NT2/D1 (cell line): ENCODE measurements at places on chromosomes 6 and 20.

DNA sequence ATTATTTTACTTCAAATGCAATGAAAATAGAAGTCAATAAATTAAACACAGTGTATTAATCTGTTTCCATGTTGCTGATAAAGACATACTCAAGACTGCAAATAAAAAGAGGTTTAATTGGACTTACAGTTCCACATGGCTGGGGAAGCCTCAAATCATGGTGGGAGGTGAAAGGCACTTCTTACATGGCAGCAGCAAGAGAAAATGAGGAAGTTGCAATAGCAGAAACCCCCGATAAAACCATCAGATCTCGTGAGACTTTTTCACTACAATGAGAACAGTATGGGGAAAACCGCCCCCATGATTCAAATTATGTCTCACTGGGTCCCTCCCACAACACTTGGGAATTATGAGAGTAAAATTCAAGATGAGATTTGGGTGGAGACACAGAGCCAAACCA, 82.2 kb downstream of the GPR63 start:
- no peak for DNase-seq

DNA sequence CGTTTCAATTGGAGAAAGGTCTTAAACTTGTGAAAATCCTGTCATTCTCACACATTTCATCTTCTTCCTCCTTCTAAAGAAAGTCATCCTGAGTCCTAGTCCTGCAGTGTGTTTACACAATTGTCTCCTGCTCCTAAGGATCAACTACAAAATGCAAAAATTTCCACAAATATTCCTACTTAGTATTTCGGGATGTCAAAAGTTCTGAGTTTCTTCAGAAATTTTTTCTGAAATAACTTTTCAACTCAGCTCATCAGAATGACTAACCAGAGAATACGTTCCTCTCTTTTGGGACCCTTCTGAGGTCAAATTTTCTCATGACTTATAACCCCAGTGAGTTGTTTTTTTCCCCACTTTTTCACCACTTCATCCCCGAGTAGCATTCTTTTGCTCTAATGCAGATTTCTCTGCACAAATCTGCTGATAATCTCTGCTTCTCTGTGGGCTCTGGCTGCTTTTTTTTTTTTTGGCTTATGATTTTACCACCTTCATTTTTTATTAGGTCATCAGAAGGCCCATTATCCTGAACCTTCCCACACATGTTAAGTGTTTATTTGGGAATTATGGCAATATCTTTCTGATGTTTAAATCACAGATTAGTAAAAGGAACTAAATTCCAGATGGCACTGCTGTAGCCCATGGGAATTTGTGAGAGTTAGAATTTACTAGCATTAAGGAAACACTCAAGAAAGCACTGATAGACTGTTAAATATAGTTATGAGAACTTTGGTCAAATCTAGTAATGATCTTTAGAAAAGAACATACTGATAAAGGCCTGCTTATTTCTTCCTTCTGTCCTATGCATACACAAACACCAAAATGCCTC, 41.4 kb downstream of the MAP3K5 start:
- no peak for DNase-seq

GRCh38 chr6:154951345-154952200, 43.5 kb upstream of the TIAM2 start:
- no peak for DNase-seq

- DNase-seq, result no peak
These were observed 199.6 kb downstream of the OGFRL1 start for GRCh38 chr6:71488186-71488585.

DNA sequence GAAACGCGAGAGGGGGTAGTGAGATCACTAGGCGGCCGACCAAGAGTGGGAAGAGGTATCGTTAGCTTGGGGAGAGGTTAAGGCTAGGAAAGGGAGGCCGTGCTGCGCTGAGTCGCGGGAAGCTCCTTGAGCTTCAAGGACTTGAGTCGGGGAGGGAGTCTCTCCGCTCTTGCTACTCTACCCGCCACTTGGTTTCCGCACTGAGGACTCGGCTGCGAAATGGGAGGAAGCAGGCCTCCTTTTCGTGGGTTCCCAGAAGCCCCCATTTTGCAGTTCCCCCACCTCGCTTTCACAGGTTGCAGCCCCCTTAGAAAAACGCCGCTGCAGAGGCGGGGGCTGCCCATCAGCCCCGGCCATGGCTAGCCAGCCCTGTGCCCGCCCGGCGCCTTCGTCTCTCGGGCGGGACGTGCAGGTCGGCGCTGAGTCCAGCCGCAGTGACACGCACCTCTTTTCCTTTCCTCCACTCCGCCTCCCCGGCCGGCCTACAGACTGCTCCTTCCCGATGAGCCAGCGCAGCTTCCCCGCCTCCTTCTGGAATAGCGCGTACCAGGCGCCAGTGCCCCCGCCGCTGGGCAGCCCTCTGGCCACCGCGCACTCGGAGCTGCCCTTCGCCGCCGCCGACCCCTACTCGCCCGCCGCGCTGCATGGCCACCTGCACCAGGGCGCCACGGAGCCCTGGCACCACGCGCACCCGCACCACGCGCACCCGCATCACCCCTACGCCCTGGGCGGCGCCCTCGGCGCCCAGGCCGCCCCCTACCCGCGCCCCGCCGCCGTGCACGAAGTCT, 4.9 kb downstream of the VGLL2 start:
- DNase-seq, result no peak

DNA sequence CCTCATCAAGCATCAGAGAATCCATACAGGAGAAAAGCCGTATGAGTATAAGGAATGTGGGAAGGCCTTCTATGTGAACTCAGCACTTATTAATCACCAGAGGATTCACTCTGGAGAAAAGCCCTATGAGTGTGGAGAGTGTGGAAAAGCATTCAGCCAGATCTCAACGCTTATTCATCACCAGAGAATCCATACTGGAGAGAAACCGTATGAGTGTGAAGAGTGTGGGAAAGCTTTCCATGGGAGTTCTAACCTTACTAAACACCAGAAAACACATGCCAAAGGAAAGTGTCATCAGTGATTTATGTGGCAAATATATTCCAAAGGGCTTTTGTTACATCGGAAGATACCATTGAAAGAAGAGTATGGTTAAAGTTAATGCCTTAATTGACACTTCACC, 25.4 kb downstream of the ZKSCAN8 start:
- no peak for DNase-seq

DNA sequence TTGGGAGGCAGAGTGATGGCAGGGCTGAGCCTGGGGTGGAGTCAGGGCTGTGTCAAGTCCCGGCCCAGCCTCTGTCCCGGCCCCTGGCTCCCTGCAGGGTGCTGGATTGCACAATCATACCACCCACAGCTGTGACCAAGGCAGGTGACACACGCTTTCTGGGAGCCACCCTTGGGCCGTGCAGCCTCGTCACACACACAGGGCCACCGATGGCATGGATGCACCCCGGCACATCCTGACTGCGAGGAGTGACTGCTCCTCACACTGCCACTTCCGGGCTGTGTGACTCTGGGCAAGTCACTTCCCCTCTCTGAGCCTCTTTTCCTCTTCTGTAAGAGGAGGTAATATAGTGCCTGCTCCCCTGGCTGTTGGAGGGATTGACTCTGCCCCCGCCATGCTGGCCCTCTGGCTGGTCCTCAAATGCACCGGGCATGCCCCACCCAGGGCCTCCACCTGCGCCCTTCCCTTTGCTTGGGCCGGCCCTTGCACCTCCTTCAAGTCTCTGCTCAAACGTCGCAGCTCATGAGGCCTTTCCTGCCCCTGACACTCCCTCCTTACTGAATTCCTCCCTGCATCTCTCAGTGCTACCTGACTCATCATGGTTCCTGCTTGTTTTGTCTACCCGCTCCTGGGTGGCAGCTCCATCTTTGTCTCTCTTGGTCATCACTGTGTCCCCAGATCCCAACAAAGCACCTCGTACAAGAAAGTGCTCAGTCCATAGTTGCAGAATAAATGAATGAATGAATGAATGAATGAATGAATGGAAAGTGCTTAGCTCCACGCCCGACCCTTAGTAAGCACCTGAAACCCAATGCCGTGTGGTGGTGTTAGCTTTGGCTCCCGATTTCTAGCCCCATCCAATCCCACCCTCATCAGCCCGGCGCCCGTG, 93.5 kb downstream of the CEBPB start:
- DNase-seq, result no peak

- peak; percentile 38 for DNase-seq
These were observed 144.2 kb downstream of the MYO6 start for GRCh38 chr6:75893058-75893775.

DNA sequence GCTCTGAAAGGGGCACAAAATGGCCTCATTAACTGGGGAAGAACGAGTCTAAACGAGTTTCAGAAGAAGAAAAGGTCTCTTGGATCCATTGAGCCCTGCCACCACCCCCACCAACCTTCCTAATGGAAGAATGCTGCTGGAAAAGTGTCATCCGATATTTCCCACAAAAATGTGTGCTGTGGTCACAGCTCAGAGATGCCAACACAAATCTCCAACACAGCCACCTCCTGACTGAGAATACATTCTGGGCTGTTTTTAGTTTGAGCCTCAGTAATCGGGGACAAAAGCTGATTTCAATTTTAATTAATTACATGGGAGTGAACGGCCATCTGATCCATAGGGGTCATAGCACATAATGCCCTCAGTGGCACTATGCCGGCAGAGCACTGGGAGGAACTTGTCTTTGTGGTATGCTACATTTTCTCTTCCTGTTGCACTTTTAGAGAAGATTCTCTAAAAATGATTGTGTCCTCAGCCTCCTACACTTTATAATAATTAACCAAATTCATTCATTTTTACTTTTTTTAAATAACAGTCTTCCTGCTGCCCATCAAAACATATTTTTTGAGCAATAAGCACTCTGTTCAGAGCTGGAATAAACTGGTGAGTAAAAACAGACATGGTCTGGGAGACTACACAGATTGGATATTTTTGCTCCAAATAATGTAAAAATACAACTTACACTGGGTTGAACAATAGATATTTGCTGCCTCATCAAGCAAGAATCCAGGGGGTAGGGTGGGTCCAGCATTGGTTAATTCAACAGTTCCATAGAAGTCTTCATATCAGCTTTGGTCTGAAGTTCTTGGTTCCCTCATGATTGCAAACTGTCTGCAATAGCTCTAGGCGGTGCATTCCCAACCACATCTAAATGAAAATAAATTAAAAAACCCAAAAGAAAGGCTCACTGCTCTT, 143.6 kb upstream of the TMEM170B start:
- DNase-seq, result no peak

GRCh38 chr20:8809107-8809953, 259.6 kb upstream of the PLCB4 start:
- no peak for DNase-seq

DNA sequence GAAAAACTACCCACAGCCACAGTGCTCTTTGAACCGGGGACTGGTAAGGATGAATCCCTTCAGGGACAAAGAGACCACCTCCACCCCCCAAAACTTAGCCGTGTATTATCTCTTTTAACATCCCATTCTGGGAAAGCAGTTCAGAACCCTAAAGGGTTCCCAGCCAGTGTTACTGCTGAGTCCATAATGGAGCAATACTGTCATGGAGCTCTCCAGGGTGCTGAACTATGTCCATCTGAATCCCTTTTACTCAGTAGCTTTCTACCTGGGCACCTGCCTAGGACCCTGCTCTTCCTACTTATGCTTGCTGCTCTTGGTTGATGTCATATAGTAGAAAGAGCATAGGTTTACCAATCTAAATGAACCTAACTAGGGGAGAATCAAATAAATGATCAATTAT, 22.3 kb upstream of the SAYSD1 start:
- DNase-seq, result peak; percentile 35

DNA sequence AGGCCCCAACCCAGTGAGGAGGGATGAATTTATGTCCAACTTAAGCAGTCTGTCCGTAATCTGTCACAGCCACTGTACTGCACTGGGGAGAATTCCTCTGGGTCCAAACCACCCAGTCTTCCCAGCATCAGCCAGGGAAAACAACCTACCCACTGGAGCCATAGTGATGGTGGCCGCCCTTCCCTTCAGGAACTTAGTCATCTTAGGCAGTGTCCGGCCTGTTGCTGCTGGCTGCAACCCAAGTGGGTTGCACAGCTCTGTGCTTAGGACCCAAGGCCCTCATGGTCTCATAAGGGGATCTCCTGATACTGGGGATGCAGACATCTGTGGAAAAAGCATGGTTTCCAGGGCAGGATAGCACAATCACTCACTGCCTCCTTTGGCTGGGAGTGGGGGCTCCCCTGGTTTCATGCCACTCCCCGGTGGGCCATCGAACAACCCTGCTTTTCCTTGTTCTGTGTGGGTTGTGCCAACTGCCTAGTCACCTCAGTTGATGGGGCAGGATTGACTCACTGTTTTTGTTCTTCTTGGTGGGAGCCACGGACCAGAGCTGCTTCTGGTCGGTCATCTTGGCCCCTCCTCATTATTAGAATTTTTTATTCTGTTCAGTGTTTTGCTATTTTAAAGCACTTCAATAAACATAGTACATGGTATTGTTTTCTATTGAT, 591.9 kb downstream of the DOK5 start:
- DNase-seq, result no peak

DNA sequence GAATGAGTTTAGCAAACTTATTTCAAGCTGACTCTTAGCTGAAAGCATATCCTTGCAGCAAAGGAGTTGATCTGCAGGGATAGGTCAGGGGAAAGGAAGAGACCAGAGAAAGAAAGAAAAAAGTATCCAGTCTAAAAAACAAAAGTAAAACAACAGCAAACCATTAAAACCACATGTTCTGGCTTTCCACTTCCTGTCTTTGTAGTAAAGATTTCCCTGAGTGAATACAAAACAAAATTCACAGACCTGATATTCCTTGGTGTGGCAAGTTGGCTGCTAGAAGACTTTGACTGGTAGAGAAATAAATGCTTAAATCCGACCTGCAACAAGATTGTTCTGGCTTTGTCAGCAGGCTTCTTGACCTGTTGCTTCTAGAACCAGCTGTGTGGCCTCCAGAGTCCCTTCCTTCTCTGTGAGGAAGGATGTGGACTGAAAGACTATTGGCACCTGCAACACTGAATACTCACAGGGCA, 23.4 kb upstream of the MCM3 start:
- DNase-seq, result no peak

DNA sequence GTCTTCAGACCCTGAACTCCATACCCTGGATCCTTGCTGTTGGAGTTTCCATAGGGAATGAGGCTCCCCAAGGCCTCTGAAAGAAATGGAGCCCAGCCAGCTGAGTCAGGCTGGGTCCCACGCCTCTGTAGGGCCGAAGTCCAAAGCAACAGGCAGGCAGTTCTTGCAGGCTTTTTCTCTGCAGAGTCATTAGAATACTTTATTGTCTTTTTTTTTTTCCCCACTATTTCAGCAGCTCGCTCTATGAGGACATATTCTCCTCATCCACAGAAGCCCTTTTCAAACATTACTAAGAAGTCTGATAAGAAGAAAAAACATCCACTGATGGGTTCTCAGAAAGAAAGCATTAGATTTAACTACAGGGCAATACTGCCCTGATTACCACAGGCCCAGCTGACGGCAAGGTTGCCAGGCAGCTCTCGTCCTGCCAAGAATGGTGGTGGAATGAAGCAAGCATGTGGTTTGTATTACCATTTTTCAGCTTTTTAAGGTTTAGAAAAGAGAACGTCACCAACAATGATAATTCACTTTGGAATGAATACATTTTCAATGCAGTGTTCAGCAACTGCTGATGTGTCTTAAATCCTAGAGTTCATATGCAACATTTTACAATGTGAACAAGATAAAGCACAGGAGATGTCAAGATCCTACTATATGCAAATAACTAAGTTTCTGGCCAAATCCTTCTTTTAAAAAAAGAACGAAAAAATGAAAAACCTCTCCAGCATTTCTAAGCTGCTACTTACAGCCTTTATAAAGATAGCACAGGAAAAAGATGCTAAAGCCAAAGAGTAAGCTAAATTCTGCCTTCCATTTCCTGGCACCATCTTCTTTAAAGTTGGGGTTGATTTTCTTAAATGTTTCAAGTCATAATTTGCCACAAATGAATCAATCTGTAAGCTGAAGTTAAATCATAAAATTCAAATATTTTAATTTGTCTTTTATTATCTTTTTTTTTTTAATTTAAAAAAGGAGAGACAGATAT, 223.6 kb upstream of the CITED2 start:
- DNase-seq, result no peak

- no peak for DNase-seq
These were observed 310.7 kb downstream of the EYA4 start for GRCh38 chr6:133551847-133552341.
